ENCODE measurements at places on chromosomes 6 and 20.

DNA sequence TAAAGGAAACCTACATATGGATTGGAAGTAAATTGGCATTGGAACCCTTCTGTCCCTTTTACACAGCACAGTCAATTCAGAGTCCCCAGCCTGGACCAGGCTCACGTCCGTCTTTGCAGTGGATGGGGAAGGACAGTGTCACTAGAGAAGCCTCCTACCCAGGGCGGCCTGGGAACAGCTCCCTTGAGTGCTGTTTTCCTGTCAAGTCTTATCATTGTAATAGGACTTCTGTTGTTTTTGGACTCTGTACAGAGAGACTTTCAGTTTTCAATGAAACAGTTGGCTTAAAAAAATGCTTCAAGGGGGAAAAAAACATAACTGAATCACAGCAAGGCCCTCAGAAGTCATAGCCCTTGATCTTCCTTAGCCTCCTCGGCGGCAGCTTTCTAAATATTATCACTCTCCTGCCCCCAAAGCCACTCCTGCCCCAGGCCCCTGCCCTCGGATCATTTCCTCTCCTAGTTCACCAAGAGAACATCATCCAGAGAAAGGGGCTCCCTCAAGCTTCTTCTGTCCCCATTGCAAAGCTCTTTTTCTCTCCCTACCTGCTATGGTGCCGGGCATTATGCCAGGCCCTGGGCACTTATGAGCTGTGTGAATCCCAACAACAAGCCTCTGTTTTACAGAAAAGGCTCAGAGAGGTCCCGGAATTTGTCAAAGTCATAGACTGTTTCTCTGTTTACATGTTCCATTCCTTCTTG lies 37.8 kb upstream of the CNKSR3 start:
- DNase-seq, result no peak

DNA sequence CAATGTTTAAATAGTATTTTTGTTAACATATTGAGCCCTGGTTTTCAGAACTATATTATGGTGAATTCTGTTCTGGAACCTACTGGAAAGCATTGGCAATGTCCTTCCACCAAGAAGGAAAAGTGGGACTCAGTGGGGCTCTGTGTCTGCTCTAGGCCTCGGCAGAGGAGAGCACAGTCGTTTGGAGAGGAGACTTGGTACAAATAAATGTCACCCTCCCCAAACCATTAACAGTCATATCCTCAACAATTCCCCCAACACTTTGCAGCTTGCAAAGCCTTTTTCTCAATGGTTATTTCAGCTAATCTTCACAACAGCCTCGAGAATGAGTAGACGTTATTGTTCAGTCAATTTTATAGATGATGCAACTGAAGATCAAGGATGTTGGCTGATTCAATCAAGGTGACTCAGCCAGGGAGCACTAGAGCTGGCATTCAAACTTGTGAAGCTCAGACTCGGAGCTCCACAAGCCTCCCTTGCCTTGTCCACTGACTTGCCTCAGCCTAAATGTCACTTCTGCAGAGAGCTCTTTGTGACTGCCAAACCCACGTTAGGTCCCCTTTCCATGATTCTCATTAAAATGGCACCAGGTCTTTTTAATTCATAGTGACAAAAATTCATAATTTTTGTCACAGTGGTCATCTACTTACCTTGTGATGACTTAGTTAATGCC lies 60.6 kb downstream of the TOX2 start:
- DNase-seq, result no peak

GRCh38 chr20:45937765-45938164 lies 3.3 kb downstream of the PCIF1 start:
- peak; percentile 38 for DNase-seq

DNA sequence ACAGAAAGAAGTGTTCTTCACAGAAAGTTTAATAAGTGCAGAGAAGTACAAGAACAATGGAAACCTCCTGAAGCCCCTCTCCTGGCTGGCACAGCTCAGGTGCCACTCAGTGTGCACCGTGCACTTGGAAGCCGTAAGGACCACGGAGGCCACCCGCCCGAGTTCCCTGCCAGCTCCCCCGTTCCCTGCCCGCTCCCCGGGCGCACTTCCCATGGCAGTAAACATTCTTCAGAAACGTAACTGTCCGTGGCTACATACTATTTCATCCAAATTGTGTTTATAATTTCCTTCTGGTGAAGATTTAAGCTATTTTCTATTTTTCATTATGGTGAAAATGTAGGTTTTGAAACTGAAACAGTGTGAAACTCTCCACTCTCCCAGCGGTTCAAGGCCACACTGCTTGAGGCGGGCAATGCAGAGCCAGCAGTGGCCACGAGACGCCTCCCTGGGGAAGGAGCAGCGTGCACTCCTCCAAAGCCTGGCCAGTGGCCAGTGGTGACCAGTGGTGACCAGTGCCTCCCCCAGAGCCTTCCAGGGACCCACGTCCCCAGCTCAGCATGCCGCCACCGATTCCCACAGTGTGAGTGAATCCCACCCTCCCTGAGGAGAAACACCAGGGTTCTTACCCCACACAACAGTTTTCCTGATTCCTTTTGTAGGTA lies 46.4 kb downstream of the TAF4 start:
- no peak for DNase-seq

- no peak for DNase-seq
Observed at GRCh38 chr6:82589509-82590206, 226.0 kb downstream of the TPBG start.

GRCh38 chr20:52592567-52592966 lies 379.6 kb upstream of the TSHZ2 start:
- DNase-seq, result no peak

DNA sequence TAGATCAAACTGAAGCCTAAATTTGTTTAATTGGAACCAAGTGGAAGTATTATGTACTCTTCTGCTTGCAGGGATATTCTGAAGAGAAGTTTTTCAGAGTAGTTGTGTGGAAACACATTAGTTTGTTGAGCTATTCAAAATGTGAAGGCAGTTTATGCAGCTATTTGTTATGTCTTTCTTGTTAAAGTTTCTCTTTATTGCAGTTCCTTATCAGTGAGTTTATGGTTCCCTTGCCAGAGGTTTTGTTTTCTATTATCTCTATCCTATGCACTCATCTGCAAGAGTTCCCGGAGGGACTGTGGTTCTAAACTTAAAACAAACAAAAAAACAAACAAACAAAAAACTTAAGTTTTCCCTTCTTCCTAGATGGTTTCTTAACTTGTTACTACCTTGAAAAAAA lies 143.7 kb upstream of the SLC22A16 start:
- no peak for DNase-seq

DNA sequence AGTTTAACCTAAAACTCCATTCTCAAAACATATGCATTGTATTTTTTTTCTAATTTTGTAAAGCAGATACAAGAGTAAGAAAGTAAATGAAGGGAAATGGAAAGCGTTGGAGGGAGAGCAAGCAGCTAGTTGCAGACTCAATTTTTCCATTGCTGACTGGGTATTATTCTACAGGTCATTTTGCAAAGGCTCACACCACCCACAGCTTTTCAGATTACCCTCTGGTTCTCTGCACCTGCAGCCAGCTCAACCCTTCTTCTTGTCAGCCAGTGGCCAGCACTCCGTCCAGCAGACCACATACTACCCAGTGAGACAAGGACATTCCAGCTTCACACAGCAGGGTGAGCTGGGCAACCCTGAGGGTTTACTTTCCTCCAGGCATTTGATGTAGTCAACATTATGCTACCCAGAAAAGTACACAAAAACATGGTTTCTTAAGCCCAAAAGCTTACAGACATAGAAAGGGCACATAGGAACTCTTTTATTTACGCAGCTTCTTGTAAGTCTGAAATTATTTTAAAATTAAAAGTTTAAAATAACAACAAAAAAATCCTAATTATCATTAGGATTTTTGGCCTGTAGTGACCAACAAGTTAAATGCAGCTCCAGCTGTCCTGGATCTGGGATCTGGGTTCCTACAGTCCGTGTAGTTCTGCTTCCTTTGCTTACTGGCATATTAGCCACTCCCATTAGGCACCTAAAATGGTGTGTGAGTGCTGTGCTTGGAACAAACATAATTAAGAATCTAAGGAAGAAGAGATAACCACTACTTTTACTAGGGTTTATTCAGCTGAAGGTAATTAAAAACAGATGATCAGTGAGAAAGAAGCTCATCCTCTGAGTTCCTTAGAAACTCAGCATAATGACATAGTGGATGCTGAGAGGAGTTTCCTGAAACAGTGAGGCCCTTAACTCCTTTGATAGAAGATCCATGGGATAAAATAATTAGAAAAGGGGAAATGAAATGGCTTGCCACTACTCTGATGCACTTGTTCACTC lies 185.3 kb downstream of the PKHD1 start:
- no peak for DNase-seq

DNA sequence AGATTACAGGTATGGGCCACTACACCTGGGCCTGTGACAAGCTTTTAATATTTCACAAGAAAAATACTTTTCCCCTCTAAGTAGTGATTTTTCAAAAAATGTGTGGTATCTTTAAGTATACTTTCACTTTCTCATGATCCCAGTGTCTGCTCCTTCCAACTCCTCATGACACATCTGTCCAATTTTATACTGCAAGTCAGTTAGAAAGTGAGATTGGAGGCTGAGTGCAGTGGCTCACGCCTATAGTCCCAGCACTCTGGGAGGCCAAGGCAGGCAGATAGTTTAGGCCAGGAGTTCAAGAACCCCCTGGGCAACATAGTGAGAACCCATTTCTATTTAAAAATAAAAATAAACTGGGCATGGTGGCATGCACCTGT lies 20.2 kb downstream of the PIM1 start:
- DNase-seq, result no peak

DNA sequence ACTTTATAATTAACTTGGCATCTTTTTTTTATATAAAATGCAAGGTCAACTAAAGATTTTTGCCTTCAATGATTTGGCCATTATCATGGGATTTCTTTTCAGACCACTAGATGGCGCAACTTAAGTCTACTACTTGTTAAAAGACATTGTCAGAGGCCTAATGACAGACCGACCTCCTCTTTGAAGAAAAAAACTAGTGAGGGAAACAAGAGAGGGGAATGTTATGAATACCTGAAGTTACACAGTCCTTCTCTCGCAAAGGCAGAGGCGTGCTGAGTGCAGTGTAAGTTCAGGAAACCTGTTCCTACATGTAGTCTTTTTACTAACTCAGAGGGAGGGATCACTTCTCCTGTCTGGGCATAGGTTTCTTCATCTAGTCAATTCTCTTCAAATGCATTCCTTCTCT lies 9.3 kb downstream of the TRAPPC3L start:
- DNase-seq, result peak; percentile 68

DNA sequence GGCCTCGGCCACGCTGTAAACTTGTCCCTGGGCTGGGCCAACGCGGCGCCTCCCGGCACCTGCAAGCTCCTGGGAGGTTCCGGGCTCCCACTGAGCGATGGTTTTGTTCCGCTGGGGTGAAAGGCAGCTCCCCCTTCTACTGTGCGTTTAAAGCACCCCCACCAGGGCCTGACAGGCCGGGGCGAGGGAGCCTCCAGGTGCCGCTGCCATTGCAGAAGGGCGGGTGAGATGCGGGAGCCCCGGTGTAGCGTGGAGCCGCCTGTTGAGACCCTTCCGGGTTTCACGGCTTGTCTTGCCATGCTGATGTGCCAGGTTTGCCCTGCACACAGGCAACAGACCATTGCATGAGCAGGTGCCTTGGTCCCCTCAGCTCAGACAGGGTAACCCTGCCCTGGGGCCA lies 2.9 kb downstream of the COL20A1 start:
- no peak for DNase-seq

GRCh38 chr6:113411011-113411410 lies 446.1 kb upstream of the MARCKS start:
- DNase-seq, result no peak

DNA sequence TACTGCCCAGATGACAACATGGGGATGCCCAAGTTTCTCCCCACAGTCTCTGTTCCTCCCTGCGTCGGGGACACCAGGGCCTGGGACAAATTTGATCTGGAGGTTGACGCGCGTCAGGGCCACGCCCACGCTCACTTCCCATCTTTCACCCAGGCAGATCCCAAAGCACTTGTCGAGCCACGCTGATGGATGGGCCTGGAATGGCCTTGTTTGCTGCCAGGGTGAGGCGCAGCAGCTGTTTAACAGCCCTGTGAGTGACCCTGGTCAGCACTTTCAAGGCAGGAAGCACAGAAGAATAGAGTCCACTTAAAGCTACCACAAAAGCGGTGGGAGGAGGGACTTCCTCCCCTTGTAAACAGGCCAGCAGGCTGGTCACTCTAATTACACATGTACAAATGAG lies 324.7 kb upstream of the JARID2 start:
- peak; percentile 17 for DNase-seq

GRCh38 chr6:68317366-68317765 lies 317.7 kb upstream of the ADGRB3 start:
- no peak for DNase-seq

DNA sequence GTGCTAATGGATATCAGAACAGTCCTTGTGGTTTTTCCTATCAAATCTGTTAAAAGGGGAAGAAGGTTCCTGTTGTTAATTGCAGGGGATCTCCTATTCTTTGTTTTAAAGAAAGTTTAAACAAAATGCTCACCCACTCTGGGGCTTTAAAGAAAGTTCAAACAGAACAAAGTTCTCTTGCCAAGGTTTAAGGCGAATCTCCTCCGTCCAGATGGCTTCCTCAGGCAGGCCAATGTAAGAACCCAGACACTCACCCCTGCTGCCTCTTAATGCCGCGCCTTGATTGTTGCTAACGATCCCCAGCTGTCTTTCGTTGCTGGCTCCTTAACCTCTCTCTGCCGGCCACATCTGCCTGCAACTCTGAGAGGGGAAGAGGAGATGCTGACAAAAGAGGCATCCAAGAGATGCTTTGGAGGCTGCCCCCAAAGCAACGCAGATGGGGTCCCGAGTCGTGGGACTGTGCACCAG lies 235.0 kb upstream of the PRDM1 start:
- no peak for DNase-seq

DNA sequence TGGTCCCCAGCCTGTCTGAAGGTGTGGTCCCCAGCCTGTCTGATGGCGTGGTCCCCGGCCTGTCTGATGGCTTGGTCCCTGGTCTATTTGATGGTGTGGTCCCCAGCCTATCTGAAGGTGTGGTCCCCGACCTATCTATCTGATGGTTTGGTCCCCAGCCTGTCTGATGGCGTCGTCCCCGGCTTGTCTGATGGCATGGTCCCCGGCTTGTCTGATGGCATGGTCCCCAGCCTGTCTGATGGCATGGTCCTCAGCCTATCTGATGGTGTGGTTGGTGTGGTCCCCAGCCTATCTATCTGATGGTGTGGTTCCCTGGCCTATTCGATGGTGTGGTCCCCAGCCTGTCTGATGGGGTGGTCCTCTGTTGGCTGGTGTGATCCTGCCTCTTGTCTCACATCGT lies 18.2 kb upstream of the MRGBP start:
- no peak for DNase-seq

GRCh38 chr20:17872434-17872833 lies 96.2 kb downstream of the SNX5 start:
- no peak for DNase-seq

- DNase-seq, result no peak
Observed at GRCh38 chr6:39213195-39213920, 15.9 kb downstream of the KCNK5 start.

DNA sequence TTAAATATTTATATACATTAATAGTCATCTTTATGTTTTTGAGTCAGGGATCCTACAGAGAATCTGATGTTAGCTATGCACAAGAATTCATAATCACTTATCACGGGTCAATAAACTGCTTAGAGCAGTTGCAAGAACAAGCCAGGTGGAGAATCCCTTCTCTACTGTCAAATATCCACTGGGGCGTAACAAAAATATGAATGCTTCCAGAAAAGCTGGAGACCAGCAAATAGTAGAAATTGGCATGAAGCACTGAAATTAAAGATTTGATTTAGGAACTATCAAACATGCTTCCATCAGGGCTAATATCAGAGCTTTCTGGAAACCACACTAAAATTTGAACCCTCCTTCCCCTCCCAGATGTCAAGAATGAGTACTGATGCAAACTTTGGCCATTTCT lies 37.3 kb downstream of the ADGRG6 start:
- DNase-seq, result no peak
